ENCODE measurements at places on chromosomes 12 and 14.
A peak's percentile ranks its signal among the peaks of the same experiment; 100 is the strongest.

- DNase-seq: peak; percentile 49
Measured at GRCh38 chr14:59028476-59029202, 159.8 kb upstream of the DAAM1 start.

GRCh38 chr12:54300225-54300731 lies 537 bp downstream of the NFE2 start:
- no peak for DNase-seq

DNA sequence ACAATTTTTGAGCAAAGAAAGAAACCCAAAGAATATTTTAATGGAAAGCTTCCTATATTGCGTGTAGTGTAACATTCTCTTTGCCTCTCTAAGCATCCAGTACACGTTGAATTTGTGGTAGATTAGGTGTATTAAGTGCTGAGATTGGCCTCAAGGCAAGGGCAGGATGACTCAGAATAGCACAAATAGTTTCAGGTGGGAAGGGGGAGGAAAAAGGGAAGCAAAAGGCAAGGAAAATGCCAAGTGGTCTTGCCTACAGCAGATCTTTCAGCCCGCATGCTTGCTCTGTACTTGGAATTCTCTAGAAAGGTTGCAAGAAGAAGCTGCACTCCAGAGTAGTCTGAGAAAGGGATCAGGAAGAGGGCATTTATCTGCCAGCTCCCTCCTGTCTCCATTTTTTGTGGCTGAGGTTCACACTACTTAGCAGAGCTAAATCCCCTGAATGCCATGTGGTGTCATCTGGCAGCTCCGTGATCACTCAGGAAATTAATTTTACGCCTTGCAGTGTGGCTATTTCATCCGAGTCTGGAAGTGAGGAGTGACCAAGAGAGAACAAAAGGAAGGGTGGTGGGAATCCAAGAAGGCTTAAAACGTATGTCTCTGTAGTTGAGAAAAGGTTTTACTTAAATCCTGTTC lies 28.5 kb downstream of the CDKN1B start:
- no peak for DNase-seq

- DNase-seq: no peak
Measured at GRCh38 chr14:63974176-63974575, 121.4 kb downstream of the SYNE2 start.

GRCh38 chr12:78878866-78879265 lies 14.3 kb downstream of the SYT1 start:
- no peak for DNase-seq

GRCh38 chr14:92404421-92404820 lies 81.5 kb downstream of the SLC24A4 start:
- DNase-seq: no peak

DNA sequence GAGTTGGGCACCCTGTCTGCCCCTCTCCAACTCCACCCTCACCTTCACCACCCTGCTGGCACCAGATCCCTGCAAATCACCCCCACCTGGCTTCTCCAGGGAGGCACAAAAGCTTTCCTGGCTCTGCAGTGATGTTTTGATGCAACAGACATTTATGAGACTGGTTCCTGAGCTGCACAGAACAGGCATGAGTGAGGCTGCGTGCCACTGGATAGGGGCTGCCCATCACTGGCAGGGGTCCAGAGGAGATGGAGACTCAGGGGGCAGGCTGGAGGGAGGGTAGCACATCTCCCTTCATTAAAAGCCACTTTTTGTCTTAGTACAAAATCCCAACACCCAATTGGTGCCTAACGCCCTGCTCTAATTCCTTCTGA lies 17.3 kb upstream of the ZDHHC22 start:
- peak; percentile 50 for DNase-seq
